ENCODE measurements at places on chromosomes 6 and 20.

DNA sequence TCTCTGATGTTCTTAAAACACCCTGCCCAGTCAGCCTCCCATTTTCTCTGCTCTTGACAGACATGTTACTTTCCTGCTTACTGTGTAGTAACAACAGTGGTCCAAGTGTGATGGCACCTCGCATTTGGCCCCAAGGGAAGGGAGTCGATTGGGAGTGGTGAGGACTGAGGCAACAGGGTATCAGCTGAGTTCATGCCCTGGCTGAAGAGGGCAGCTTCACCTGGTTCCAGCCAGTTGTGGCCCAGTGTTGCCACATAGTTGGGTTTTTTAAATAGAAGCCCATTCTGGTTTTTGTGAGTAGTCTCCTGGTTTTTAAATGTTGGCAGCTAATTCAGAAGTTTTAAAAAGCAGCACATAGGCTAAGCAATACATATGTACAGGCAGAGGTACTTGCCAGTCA is 37.2 kb downstream of the ARFGEF2 start:
- DNase-seq = no peak

- no peak for DNase-seq
Observed at GRCh38 chr6:45655745-45656476, 278.2 kb upstream of the SUPT3H start.

DNA sequence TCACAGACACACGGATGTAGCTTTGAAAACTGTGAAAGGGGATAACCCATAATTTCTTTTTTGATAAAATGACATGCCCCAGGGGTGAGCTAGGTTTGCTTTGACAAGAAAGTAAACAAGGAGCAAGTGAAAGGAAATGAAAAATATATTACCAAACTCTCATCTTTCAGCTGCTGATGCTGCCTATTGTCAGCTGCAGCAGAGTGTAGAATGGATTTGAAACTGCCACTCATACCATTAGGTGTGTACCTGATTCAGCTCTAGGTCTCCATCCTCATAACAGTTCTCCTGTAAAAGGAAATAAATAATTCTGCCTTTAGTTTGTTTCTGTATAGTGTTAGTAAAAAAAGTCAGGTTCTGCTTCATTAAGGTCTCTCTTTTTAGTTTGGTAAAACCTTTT is 415.1 kb upstream of the MARCKS start:
- DNase-seq = no peak

- no peak for DNase-seq
Observed at GRCh38 chr6:49637350-49637731, 702 bp upstream of the RHAG start.

GRCh38 chr6:2921520-2922115 is 18.5 kb upstream of the SERPINB9 start:
- DNase-seq = peak; percentile 29

- DNase-seq = no peak
Observed at GRCh38 chr6:168060521-168060931, 18.5 kb downstream of the FRMD1 start.

GRCh38 chr6:38933426-38933825 is 115.2 kb upstream of the GLP1R start:
- no peak for DNase-seq

GRCh38 chr20:17810062-17810631 is 110.4 kb downstream of the BANF2 start:
- DNase-seq = no peak

DNA sequence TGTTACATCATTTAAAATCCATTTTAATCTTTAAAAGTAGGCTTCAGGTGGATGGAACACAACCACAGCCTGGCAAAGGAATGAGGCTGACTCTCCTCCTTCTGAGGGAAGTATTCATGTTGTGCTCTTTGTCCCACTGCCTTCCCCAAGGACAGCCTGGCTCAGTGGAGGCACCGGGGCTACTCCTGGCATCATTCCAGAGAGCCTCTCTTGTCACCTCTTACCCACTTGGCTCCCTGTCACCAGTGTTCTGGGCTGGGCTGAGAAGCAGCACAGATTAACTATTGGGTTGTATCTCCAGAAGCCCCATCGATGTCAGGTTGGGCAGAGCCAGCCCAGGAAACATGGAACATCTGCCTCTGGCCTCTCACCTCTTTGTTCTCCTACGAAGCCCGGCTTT is 10.7 kb upstream of the TP53INP2 start:
- DNase-seq = no peak

- DNase-seq = no peak
Observed at GRCh38 chr6:5079692-5080091, 5.4 kb upstream of the PPP1R3G start.

DNA sequence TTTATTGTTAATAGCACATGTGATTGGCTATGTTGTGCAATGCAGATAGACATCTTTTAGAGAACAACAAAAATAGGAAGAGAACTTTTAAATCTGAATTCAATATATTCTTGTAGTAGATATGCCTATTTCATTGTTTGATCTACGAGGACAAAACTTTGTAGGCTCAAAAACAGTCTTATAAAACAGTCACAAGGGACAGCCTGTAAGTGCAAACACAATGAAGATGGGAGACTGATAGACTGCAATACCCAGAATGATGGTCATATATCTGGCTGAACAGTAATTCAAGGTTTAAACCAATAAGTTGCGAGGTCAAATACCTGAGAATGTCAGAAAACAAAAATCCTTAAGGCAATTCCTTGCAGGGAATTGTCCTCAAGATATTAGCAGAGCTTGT is 1342.9 kb upstream of the ADGRB3 start:
- DNase-seq = no peak

DNA sequence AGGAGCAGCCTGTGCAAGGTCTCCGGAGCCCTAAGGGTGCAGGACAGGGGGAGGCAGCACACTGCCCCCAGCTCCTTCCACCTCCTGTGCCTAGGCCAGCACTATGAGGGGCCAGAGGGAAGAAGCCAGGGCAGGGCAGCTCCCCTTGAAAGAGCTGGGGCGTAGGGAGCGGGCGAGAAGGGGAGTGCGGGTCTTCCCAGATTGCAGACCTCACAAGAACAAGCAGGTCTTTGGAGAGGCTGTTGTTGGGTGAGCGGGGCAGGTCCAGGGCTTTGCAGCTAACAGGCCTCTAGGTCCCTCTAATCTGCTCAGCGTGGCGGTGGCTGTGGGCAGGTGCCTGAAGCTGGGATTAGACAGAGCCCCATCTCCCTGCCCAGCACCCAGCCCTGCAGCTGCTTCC is 22.4 kb upstream of the CST1 start:
- no peak for DNase-seq

GRCh38 chr6:57432157-57432556 is 114.7 kb downstream of the PRIM2 start:
- DNase-seq = no peak

DNA sequence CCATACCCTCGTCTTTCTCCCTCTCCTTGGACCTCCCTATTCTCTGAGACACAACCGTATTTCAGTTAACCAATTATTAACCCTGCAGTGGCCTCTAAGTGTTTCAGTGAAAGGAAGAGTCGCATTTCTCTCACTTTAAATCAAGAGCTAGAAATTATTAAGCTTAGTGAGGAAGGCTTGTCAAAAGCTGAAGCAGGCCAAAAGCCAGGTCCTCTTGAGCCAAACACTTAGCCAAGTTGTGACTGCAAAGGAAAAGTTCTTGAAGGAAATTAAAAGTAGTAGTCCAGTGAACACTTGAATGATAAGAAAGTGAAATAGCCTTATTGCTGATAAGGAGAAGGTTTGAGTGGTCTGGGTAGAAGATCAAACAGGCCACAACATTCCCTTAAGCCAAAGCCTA is 58.3 kb downstream of the SNX9 start:
- no peak for DNase-seq

DNA sequence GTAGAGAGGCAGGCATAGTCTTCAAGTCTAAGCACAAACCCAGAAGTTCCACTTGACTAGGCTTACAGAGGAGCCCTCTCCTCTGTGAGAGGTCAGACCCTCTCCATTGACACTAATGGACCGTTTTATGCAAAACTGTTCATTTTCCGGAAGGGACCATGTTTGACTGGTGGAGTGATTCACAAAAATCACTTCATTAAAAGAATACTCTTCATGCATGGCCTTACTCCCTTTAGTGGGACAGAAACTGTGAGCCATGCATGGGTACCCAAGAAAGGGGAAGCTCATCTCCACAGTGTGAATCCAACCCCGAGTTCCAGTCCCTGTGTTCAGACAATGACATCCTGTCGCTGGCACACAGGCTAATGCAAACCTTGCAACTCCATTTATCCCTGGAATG is 63.2 kb downstream of the OLIG3 start:
- no peak for DNase-seq

DNA sequence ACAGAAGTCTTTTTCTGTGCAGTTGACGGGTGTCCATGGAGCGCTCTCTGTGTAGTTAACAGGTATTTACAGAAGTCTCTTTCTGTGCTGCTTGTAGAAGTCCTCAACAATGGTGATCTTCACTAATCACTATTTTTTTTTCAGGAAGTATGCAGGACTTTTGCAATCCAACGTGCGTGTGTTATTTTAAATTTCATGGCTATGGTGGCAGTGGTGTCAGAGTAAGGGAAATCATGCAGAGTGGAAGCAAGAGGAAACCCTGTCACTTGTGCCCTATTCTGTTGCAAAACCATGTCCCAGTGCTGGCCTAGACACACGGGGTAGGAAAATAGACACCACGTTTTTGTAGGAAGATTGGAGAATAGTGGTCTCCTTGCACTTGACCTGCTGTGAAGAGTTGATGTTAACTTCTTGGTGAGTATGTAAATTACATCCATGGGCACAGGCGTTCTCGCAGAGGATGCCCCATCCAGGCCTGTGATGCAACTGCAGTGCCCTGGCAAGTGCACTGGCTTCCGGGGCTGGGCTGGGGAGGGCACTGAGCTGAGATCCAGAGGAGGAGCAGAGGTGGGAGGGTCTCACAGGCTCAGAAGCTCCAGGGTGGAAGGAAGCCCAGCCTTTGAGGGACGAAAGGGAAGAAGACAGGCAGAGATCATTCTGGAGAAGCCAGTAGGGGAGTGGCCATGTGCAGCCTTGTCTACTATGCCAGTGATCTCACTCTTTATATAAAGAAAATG is 146.5 kb downstream of the SYCP2 start:
- no peak for DNase-seq

GRCh38 chr6:119296036-119297035 is 53.2 kb downstream of the MAN1A1 start:
- no peak for DNase-seq

- DNase-seq = no peak
Observed at GRCh38 chr20:59289994-59290393, 10.4 kb upstream of the EDN3 start.

GRCh38 chr20:4740774-4741431 is 19.2 kb downstream of the PRND start:
- no peak for DNase-seq

GRCh38 chr6:151196555-151196954 is 43.2 kb upstream of the AKAP12 start:
- DNase-seq = no peak

GRCh38 chr6:25670793-25671513 is 18.9 kb downstream of the SCGN start:
- DNase-seq = no peak

DNA sequence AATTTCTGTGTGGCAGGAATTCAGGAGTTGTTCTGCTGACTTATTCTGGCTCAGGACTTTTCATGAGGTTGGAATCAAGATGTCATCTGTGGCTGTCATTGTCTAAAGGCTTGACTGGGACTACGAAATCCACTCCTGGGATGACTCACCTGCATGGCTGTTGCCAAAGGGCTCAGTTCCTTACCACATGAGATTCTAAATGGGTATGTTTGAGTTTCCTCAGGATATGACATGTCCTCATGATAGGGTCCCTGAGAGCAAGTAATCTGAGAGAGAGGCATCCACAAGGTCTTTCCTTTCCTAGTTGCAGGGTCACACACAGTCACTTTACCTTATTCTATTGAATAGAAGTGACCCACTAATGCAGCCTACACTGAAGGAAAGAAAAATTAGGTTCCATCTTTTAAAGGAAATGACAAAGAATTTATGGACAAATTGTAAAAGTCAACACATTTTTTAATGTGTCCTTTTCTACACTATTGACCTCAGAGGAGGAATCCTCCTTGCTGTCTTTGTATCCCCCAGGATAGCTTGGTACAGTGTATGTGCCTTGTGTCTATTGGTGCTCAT is 1025.0 kb upstream of the GJE1 start:
- DNase-seq = no peak

GRCh38 chr6:168988801-168989200 is 264.8 kb downstream of the THBS2 start:
- DNase-seq = no peak

- no peak for DNase-seq
Observed at GRCh38 chr20:62055106-62055861, 10.4 kb downstream of the TAF4 start.

- no peak for DNase-seq
Observed at GRCh38 chr20:33537608-33538007, 47.7 kb downstream of the CBFA2T2 start.

GRCh38 chr6:24107294-24107693 is 18.7 kb upstream of the NRSN1 start:
- no peak for DNase-seq

- no peak for DNase-seq
Observed at GRCh38 chr6:169812257-169812644, 60.8 kb downstream of the ERMARD start.

DNA sequence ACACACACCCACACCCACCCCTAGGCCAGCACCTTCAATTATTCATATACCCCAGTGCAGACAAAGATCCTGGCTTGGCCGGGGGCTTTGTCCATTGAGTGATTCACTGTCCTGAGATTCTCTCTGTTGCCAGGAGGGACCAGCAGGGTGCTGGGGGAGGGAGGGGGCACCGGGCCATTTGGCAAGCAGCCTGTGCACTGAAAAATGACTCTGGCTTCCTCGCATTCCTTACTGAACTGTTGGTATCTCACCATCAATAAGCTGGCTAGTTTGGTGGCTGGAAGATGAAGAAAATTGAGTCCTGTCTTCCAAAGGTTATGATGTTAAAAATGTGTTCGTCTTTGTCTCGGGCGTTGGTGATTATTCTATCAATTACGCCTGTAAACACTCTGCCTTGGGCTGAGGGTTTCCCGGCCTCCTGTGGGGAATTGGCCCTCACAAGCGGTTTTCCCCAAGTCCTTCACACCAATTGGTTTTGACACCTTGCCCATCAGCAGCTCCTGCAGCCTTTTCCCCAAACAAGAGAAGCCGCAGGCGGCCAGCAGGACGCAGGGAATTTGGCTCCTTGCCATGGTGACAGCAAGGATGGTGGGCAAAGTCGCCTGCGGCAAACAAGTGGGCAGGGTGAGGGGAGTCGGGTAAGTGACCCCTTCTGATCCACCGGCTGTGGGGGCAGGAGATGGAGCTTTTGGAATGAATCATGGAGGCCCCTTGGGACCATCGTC is 4.9 kb downstream of the VSTM2L start:
- no peak for DNase-seq

- no peak for DNase-seq
Observed at GRCh38 chr20:17825960-17826843, 126.4 kb downstream of the BANF2 start.

- DNase-seq = no peak
Observed at GRCh38 chr6:35468980-35469750, 964 bp downstream of the RPL10A start.

DNA sequence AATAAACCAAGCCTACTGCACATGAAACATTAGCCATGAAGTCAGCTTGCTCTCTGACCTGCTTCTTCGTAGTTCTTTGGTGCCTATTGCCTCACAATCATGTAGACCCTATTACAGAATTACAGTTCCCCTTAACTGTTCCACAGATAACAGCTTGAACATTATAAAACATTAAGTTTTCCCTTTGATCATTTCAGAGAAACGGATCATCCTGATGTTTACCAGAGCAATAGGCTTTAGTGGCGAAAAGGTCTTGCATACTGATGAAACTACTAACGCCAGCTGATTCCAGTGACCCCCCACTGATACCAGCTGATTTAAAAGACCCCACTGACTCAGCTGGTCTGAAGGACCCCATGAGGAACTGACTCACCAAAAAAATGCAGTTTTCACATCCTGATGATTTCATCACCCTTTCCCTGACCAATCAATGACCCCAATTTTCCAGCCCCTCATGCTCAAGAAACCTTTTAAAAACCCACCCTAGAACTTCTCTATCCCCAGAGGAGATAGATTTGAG is 39.4 kb upstream of the MLIP start:
- no peak for DNase-seq

Measured in hippocampal formation (tissue), 2 donors.